ENCODE measurements at places on chromosomes 11 and 22.

- DNase-seq = no peak
These were observed 248.3 kb upstream of the NARS2 start for GRCh38 chr11:78822931-78823423.

- no peak for DNase-seq
These were observed 24.5 kb downstream of the SMIM38 start for GRCh38 chr11:69180226-69180625.

GRCh38 chr22:17957204-17957603 is 67.2 kb downstream of the MICAL3 start:
- no peak for DNase-seq

DNA sequence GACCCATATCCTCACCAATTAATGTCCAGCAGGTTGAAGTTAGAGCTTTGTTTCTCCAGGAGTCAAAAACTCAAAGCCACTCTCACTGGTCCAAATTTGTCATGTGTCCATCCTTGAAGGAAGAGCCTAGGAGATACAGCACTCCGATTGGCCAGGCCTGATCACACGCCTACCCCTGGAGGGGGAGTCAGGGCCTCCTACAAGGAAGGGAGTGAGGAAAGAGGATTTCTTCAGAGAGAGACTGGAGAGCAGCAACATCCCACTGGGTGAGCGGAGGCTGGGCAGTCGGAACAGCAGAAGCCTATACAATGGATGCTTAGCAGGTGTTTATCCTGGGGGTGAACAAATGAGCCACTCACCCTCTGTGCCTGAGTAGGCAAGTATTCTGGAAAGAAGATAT is 113.9 kb downstream of the TRIM29 start:
- no peak for DNase-seq

DNA sequence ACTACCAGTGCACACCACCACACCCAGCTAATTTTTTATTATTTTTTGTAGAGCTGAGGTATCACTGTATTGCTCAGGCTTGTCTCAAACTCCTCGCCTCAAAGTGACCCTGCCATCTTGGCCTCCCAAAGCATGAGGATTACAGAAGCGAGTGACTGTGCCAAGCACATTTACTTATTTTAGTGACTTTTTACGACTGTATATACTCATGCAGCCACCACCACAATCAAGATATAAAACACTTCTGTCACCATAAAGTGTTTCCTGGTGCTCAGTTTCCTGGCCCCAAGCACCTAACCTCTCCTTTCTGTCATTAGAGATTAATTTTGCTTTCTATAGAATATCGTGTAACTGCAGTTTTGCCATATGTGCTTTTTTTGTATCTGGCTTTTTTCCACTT is 25.9 kb downstream of the ELP4 start:
- no peak for DNase-seq

DNA sequence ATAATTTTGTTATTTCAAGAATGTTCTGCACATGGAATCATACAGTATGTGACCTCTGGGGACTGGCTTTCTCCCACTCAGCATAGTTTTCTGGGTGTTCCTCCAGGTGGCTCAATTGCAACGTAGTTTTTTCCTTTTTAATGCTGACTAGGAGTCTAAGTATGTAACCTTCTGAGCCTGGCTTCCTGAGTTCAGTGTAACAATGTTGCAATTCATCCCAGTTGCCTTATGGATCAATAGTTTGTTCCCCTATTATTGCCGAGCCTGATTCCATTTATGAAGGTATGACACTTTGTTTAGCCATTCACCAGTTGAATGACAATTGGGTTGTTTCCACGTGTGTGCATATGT is 128.3 kb downstream of the CRYBB2 start:
- no peak for DNase-seq

DNA sequence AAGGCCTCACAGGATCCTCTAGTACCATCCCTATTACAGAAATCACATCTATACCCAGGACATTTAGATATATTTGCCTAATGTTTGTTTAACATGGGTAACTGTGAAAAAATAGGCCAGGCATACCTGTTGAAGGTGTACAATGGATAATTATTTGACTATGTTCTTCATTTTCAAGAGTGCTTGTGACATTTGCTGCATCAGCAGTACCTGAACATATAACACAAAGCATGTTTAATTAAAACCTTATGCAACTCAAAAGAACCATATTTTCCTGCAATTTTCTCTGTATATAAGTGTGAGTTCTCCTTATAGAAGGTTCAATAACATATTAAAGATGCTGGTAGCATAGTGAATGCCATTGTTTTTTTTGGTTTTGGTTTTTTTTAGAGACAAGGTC is 8.5 kb upstream of the CCDC34 start:
- DNase-seq = peak; percentile 70

- no peak for DNase-seq
These were observed 20.2 kb upstream of the TREH start for GRCh38 chr11:118699506-118700220.

- peak; percentile 57 for DNase-seq
These were observed 251.9 kb downstream of the ST3GAL4 start for GRCh38 chr11:126607374-126607773.

DNA sequence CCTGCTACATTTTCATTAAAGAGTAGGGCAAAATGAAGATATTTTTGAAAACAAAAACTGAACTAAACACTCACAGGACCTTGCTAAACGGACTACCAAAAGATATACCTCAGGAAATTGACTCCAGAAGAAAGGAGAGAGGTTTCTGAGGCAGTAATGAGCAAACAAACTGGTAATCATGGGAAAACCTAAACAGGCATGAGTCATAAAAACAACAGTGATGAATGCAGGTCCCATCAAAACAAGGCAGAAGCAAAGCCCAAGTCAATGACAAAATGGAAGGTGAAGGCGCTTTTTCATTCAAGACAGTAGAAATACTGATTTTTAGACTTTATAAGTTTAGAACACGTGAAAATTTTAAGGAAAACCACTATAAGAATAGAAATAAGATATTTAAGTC is 104.5 kb downstream of the EFCAB6 start:
- no peak for DNase-seq

DNA sequence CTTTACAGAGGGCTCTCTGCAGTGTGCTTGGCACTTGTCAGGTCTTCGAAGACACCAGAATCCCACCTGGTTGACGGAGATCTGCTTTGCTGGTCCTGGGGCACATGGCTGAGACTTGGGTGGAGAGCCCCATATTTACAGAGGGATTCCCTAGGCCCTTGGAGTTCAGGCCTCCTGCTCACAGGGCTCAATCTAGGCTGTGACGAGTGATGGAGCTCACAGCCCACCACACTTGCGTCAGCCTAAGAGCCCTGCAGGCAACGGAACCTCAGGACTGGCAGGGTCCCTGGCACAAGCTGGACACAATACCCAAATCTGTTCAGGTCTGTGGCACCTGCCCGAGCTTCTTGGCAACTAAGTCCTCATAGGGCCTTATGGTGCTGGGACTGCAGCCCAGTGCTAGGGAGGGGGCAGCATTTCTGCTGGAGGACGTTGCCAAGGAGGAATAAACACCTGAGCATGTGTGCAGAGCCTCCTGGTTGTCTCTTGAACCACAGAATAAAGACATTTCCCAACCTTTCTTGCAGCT is 59.1 kb downstream of the KCNC1 start:
- DNase-seq = no peak

GRCh38 chr11:92867913-92868619 is 101.4 kb upstream of the MTNR1B start:
- DNase-seq = peak; percentile 98

DNA sequence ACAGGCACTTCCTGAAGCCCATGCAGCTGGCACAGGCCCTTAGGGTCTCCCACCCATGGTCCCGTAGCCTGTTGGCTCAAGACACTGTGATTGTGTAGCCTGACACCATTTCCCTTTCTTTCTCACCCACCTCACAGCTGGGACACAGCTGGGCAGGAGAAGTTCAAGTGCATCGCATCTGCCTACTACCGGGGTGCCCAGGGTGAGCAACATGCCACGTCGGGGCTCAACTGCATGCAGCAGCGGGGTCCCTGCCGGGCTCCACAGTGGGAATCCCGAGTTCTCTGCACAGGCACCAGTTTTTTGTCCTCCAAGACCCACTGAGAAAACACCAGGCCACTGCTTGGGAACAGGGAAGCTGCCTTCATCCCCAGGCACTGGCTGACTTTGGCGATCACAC is 10.6 kb downstream of the RAB36 start:
- no peak for DNase-seq

DNA sequence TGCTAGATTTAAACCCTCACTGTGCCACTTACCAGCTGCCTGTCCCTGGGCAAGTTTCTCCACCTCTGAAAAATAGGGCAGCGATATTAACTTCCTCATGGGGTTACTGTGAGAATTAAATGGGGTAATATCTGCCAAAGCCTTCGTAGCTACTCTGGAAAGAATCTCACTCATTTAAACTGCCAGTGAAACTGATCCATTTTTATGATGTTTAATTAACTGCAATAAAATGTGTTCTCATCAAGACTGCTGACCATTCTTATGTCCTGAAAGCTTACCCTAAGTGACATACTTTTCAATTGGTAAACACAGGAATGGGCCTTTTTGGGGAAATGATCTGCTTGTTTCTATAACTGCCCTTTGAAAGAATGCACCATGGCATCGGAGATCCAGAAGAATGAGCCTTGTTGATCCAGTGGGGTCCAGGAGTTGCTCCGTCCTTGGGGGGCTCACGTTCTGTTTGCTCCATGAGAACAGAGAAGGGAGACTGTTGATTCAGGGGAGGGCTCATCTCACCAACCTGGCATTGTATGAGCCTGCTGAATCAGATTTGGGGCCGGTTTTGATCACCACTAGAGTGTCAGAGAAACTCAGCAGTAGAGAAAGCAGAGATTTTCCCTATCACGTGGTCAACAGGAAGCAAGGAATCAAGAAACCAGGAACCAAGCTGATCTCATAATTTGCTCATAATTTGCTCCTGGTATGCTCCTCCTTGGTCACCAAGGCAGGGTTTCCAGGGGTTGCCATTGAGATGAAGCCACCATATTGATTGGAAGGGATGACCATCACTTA is 7.0 kb upstream of the CCDC86 start:
- DNase-seq = no peak

GRCh38 chr11:13761716-13762115 is 93.2 kb downstream of the FAR1 start:
- DNase-seq = no peak

- no peak for DNase-seq
These were observed 38.7 kb upstream of the C11orf87 start for GRCh38 chr11:109383306-109383705.

- DNase-seq = no peak
These were observed 129.9 kb upstream of the TTC12 start for GRCh38 chr11:113184498-113184897.

- peak; percentile 54 for DNase-seq
These were observed 7.2 kb downstream of the DDX10 start for GRCh38 chr11:108672113-108672512.

- DNase-seq = no peak
These were observed 36.4 kb upstream of the MRPL17 start for GRCh38 chr11:6719576-6719975.

DNA sequence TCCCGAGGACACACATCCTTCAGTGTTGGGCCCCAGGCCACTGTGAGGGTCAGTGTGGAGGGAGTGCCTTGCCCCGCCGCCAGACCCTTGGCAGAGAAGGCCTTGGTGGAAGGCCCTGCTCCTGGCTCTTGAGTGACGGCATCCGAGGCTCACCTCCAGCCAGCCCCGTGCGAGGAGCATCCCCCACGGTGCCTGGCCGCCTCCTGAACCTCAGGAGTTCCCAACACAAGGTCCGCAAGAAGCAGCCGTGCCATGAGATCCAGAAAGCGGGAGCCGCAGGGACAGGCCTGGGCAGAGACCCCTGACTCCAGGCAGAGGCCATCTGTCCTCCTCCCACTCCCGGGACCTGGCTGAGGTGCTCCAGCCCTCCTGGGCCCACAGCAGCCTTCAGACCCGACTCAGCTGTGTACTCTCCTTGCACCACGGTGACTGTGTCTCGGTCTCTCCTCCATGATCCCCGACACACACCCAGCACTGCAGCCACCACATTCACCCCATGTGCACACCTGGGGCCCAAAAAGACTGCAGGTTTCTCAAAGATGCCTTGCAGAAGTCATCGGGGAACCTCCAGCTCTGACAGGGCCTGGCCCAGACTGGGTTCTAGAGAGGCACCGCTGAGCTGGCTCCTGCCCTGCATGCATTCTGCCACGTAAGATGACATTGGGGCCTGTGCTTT is 870.2 kb downstream of the BRD1 start:
- no peak for DNase-seq

- peak; percentile 54 for DNase-seq
These were observed 31.9 kb downstream of the FLI1 start for GRCh38 chr11:128725630-128726319.

GRCh38 chr11:61771195-61771894 is 18.9 kb downstream of the MYRF start:
- DNase-seq = no peak

DNA sequence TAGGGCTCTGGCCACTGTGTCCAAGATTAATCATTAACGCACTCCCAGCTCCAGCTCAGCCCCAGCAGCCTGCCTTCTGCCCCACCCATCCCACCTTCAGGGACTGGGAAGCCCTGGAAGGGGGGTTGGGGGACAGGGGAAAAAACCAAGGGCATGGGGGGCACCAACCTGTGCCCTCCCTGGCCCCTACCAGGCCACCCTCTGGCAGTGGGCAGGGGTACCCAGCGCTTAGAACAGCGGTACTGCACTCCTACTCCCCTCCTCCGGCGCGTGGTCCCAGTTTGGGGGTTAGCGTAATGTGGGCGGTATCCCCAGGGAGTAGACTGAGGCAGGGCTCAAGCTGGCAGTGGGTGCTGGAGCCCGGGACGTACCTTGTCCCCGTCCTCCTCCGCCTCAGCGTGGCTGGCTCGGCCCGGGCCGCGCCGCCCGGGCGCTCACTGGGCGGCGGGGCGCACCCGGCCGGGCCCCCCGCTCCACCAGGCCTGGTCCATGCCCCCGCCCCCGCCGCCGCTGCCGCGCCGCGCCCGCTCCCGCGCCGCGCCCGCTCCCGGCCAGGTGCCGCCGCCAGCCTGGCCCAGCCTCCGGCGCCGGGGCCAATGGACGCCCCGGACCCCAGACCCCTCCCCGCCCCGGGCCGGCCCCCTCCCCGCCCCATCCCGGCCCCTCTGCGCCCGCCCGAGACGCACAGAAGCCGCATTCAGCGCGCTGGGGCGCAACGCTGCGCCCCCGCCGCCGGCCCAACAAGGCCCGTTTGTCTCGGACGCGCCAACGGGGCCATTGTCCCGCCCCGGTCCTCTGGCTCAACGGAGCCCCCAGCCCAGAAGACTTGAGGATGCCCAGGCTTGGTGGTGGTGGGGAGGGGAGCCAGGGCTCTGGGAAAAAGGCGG is at the start of gene GAL3ST1:
Gene GAL3ST1 (minus strand): TSS at position 571 of the 887 bp plus-strand sequence. CDS start 17,273 bp downstream, outside the sequence.
- peak; percentile 51 for DNase-seq

DNA sequence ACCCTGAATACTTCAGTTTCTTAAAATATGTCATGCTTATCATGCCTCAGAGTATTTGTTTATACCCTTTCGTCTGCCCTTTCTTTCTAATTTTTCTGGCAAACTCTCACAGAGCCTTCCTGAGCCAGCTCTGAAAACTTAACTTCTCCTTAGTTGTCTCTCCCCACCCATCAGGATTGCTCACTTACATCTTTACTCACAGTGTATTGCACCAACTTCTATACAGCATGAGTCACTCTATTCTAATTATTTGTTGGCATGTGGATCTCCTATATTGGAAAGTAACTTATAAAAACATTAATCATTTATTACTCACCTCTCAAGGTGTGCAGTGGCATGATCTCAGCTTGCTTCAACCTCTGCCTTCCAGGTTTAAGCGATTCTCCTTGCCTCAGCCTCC is 114.9 kb downstream of the FANCF start:
- DNase-seq = no peak
